Memory B cell (primary cell): ENCODE measurements at places on chromosomes 1 and 21.

- no peak for DNase-seq
These were observed 160.7 kb downstream of the PGBD5 start for GRCh38 chr1:230265200-230266115.

DNA sequence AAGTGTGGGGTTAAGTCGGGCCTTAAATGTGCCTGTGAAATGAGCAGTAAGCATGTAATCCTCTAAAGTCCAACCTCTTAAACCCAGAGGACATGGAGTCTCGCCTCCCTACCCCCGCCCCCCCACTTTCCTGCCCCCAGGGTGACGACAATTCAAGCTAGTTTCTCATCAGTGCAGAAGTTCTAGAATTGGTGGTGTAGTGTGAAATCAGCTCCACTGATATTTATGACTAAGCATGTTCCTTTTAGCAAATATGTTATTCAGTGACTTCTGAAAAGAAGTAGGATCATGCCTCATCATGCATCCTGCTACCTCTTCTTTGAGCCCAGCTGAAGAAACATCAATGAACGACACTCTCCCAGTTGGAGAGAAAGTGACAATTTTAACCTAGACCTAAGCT is 2.6 kb upstream of the ABCB10 start:
- no peak for DNase-seq

DNA sequence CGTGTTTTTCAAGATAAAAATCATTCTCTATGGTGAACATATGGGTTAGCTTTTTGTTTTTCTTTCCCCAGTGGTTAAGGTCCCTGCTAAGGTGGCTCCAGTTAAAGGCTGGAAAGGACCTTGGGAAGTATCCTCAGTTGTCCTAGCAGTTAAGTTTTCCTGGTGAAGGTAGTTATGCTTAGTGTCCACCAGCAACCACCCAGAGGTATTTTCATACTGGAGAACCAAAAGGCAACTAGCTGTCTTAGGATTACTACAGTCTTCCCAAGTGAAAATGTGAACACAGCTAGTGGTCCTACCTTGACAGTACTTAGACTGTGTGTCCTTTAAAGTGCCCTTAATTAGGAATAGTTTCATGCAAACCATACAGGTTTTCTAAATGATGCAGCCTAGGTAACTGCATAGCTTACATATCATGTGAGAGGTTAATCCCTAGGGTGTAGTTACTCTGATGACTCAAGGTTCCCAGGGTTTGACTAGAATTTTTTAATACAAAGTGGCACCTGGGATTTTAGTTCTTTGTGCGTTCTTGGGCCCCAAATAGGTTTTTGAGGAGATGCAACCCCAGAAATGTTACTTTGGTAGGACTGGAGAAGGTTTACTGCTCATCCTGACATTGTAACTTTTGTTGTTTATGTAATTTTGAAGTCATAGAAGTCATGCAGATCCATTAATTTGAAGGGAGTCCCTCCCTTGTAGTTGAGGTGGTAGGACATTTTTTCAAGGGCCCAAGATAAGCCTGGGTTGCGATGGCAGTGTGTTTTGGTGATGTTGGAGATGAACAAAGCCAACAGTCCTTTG is 36.5 kb downstream of the YY1AP1 start:
- no peak for DNase-seq

DNA sequence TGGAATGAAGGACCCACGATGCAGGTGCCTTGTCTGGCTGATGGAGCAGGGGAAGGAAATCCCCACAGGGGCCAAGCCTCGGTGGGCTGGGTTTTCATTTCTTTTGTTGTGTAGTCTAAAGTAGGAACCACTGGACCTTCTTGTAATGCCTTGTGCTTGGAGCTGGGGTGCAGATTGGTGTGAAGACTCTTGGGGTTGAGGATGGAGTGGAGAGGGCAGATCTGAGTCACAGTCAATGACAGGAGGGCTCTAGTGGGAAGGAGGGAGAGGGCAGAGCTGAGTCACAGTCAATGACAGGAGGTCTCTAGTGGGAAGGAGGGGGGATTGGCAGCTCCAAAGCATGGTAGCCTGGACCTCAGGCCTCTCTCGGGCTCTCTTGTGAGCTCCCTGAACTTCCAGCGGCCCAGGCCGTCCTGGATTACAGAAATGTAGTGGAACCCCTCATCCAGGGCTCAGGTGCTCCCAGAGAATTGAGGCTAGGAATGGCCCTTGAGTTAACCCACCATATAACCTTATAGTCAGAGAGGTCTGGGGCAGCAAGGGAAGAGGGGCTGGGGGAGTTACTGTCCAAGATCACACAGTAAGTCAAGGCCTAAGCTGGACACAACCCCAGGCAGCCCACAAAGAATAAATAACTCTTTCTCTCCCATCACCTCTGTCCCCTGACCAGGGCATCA is 313.8 kb downstream of the MATN1 start:
- peak; percentile 4 for DNase-seq

DNA sequence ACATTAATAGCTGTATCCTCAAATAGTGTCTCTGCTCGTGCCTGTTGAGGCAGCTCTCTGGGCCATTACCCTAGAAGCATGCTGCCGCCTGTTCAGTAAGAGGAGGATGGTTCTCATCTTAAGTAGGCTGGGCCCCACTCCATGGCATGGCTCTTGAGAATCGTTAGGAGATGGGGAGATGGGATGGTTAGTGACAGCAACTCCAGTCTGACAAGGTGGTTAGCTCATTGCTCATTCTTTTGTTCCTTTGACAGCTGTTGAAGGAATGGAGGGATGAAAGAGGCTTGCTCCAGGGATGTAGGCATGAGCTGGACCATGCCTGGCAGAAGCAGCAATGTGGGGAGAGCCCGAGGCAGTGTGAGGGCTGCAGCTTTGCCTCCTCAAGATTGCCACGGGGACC is 68.2 kb downstream of the MAP10 start:
- DNase-seq = no peak

- DNase-seq = no peak
These were observed 32.9 kb downstream of the RABIF start for GRCh38 chr1:202856014-202856413.

DNA sequence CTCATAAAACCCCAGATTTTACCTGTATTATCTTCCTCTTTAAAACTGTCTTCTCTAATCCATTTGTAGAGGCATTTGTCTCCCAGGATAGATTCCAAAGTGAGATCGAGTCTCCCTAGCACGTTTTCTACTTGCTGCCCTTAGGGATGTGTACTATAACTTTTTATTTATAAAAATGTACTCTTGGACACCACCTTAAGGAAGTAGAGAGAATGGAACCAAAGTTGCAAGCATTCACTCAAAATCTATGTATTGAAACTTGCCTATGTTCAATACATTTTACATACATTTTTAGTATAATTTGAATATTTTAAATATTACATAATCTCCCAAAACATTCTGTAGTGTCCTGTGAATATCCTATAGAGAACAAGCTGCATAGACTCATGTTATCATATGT is 842 bp upstream of the SPRR2A start:
- DNase-seq = no peak

- peak; percentile 37 for DNase-seq
These were observed 34.2 kb upstream of the LRRC8C start for GRCh38 chr1:89598450-89599331.

GRCh38 chr1:150760013-150760412 is 5.6 kb downstream of the CTSS start:
- DNase-seq = no peak

DNA sequence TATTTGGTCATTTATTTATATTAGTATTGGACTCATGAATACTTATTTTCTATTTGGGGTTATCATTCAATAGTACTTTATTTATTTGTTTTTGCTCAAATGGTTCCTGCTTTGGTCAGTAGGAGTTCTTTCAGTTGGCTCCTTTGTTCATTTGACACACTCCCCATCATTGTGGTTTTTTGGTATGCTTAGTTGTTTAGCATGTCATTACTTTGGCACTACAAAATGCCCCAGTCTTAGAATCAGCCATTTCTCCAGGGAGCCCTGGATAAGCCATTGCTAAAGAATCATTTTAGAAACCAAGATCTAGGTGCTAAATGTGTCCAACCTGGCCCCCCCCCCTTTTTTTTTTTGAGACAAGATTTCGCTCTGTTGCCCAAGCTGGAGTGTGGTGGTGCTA is 61.7 kb upstream of the MRPS6 start:
- DNase-seq = no peak

DNA sequence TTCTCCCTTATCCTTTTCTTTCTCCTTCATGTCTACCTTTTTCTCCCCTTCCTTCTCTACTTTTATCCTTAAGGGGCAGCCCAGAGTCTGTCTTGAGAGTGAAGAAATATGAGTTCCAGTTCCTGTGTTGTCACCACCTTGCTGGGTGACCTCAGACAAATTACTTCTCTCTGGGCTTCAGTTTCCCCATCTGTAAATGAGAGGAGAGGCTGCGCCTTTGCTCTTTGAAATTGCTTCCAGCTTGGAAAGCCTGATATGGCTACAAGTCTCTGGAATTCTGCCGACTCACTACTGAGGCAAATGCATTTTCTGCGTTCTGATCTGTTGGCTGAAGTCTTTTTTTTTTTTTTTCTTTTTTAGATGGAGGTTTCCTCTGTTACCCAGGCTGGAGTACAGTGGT is 119.2 kb downstream of the SYF2 start:
- no peak for DNase-seq

- DNase-seq = peak; percentile 20
These were observed 164.2 kb upstream of the C1orf21 start for GRCh38 chr1:184222652-184223052.

DNA sequence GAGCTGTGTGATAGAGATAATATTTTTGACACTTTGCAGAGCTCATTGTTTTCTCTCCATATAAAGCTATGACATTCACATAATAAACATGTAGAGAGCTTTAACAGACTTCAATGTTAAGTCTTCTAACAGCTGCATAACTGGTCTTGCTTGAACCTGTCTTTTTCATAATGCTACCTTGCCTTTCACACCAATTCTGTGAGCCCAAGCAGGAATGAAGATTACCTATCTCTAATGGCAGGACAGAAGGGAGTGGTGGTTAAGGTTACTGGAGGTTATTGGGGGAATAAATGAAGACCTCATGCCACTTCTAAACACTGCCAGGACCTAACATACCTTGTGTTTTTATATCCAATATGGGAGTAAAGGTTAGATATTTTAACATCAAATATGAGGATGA is 2.3 kb upstream of the CD55 start:
- no peak for DNase-seq

DNA sequence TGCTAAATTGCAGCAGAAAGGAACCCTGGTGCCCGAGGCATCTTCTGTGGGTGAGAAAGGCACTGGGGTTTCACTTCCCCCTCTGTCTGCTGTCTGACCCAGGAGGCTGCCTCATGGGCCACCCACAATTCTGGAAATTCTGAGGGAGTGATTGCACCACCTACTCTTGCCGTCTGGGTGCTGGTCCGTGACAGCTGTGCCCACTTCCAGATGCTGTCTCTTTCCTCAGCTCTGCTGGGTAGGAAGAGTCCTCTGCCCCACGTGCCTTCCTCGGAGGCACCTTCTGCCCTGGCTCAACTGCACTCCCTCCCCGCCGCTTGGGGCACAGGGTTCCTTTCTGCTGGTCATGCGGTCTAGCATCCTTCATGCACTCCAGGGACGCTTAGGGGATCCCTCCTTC is 96.3 kb downstream of the ARHGEF10L start:
- DNase-seq = peak; percentile 65

GRCh38 chr1:36100376-36100775 is 11.7 kb downstream of the ADPRS start:
- DNase-seq = no peak

DNA sequence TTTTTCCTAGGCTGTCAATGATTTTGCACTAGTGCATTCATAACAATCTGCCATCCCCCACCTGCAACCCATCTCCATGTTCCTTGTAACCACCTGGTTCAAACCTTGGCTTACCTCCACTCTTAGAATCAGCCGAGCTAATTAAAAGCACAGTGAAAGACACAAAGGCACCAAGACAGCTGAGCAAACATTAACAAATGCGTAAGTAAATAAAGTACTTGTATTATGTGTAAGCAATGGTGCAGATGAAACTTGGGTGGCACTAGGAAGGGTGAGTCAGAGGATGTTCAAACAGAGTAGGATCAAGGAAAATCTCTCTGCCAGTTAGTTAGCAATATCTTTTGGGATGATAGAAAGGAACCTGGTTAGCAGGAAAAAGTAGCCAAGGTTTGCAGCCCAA is 5.1 kb upstream of the FOXJ3 start:
- no peak for DNase-seq

DNA sequence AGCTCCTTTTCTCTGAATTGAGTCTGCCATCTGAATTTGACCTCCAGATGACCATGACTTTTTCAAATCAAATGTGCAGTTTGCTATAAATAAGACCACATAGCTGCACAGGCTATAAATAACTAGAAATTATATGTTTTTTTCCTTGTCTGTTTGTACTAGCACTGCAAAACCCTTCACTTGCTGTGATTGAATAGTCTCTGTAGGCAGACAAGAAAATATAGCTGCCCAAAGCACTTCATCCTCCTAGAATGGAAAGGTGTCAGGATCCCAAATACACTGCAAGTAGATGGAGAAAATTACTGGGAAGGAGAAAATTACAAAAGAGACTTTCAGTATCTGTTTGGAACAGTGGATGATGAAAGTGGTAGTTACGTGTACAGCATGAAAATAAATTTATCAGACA is 175.8 kb downstream of the APP start:
- DNase-seq = no peak

DNA sequence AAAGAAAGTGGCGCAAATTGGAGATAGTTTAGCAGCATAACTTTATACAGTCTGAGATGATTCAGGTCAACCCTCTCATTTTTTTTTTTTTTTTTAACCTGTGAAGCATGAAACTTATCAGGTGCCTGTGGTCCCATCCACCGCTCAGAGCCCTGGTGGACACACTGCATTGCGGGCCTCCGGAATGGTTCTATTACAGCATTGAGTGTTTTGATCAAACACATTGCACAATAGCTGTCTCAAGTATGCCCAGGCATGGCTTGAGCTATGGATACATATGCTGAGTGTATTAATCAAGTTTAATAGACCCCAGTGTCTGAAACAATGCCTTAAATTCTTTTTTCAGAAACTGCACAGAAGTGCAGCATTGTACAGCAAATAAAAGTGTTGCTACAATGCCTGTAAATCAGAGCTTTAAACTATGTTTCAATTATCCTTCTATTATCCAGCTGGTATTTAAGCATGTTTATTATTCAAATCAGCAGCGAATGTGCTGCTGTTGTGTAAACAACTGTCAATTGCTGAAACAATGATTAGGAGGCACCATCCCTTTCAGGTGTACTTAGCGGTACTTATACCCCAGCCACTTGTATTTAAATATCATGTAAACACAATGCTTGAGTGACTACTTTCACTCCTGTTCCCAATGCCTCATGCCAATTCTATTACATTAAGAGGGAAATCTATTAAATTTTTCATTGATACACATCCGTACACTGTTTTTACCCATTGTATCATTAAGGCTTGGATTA is 456.6 kb downstream of the RPS6KC1 start:
- no peak for DNase-seq

GRCh38 chr21:42079008-42079938 is 8.2 kb downstream of the UMODL1 start:
- DNase-seq = no peak
